Stomach (tissue), 19 donors: ENCODE measurements at places on chromosomes 13 and 19. TPM values are rescaled to one million over a fixed set of nuclear protein-coding genes. Genes with fewer than 3 reads are reported as not detected.
A peak's percentile ranks its signal among the peaks of the same experiment; 100 is the strongest.

DNA sequence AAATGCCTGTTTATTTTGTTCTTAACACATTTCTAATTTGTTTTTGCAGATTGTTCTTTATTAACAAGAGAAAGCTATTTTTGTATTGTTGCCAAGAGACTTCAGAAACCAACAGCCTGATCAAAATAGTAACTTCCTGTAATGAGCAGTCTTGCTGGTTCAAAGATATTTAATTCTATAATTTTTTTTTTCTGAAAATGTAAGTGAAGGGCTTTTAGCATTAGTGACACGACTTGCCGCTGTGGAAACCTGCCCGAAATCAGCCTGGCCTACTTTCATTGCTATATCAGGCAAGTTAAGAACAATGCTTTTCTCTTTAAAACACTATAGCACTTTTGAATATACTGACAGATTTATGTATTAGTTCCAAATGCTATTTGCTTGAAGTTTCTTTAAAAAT, 374.3 kb downstream of the EFNB2 start:
- H3K4me3 ChIP-seq = no peak overlapping the region
- H3K36me3 ChIP-seq = no peaks in the 10 kb centered on the region
- no peaks in the 10 kb centered on the region for H3K4me1 ChIP-seq
- DNase-seq = no peak
- H3K27me3 ChIP-seq = no peaks in the 10 kb centered on the region

GRCh38 chr19:31500197-31500830, 151.1 kb upstream of the TSHZ3 start:
- H3K36me3 ChIP-seq = no peaks in the 10 kb centered on the region
- no peak overlapping the region for H3K4me3 ChIP-seq
- no peak for DNase-seq
- no peaks in the 10 kb centered on the region for H3K4me1 ChIP-seq
- H3K27me3 ChIP-seq = no peaks in the 10 kb centered on the region

GRCh38 chr19:35155441-35155840, 906 bp downstream of the FXYD5 start:
- no peak for DNase-seq
- peaks cover 19% of the 10 kb centered on the region for H3K4me1 ChIP-seq
- peak overlapping the region; percentile 74 for H3K4me3 ChIP-seq
- peaks cover 58% of the 10 kb centered on the region for H3K27me3 ChIP-seq
- peak overlapping the region; percentile 78 for H3K27ac ChIP-seq

- no peaks in the 10 kb centered on the region for H3K27me3 ChIP-seq
- no peaks in the 10 kb centered on the region for H3K4me1 ChIP-seq
- H3K27ac ChIP-seq = no peak overlapping the region
These were observed 48.1 kb downstream of the ZNF93 start for GRCh38 chr19:19948800-19949199.

GRCh38 chr13:67200183-67200582, 30.0 kb downstream of the PCDH9 start:
- no peaks in the 10 kb centered on the region for H3K36me3 ChIP-seq
- no peak for DNase-seq
- H3K4me3 ChIP-seq = no peak overlapping the region
- H3K4me1 ChIP-seq = no peaks in the 10 kb centered on the region
- no peak overlapping the region for H3K27ac ChIP-seq
- no peaks in the 10 kb centered on the region for H3K27me3 ChIP-seq

DNA sequence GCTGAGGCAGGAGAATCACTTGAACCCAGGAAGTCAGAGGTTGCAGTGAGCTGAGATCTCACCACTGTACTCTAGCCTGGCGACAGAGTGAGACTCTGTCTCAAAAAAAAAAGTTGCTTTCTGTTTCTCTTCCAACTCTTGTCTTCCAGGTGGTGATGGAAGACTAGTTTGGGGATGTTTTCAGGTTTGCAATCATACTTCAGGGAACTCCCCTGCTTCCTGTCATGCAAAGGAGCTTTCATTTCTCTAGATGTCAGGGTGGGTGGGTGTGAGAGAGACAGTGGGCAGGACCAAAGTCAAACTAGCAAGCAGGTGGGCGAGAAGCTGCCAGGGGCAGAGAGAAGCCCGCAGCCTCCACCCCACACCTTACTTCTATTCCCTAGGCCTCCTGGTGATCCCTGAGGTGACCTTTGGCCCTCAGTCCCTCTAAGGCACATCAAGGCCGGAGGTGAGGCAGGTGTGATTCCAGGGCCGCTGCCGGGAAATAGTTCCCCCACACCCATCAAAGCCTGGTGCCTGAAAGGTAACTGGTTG, 25.7 kb downstream of the CCNE1 start:
- no peak overlapping the region for H3K4me3 ChIP-seq
- H3K27me3 ChIP-seq = peaks cover 29% of the 10 kb centered on the region
- peak; percentile 51 for DNase-seq
- H3K27ac ChIP-seq = no peak overlapping the region
- no peaks in the 10 kb centered on the region for H3K4me1 ChIP-seq

DNA sequence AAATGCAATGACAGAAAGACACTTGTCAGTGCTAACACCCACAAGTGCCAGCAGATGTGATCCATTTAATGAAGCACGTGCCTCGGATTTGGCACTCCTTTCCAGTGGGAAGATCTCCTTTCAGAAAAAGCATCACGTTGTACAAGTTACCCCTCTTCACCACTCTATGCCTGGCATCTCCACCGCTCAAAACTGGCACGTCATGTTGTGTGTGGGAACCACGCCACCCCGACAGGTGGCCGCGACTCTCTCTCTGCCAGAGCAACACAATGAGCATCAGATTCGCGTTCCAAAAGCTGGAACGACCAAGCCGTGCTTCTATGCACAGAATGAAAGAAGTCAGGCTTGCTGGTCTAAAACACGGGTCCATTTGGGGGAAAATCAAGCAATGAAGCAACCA, 24.3 kb downstream of the TMTC4 start:
- DNase-seq = no peak
- no peak overlapping the region for H3K27ac ChIP-seq
- H3K4me1 ChIP-seq = no peaks in the 10 kb centered on the region

The CYP4F12 gene
- 98.5 TPM for total RNA-seq

The CTXN1 gene
- total RNA-seq = 1.3 TPM

The ZNF844 gene
- 1.2 TPM for total RNA-seq

The TEX101 gene
- total RNA-seq = not detected

The C2CD4C gene
- not detected for total RNA-seq
